ENCODE measurements at places on chromosomes 2 and 18.

DNA sequence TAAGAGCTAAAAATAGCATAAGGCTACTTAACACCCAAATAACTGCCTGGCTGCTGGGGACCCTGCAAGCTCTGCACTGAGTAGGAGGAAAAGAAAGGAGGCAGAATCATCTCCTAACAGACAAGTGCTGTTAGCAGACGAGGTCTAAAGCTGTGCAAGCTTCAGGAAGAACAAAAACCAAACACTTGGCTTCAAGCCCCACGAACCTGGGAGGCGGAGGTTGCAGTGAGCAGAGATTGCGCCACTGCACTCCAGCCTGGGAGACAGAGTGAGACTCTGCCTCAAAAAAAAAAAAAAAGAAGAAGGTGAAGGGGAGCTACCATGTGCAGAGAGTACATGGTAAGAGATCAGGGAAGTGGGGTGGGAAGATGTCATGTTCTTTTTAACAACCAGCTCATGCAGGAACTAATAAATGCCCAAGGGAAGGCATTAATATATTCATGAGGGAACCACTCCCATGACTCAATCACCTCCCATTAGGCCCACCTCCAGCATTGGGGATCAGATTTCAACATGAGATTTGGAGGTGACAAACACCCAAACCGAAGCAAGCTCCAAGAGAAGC, 28.8 kb upstream of the INO80C start:
- H3K4me3 ChIP-seq = no peak overlapping the region
- H3K27me3 ChIP-seq = no peaks in the 10 kb centered on the region
- DNase-seq = no peak
- H3K36me3 ChIP-seq = no peaks in the 10 kb centered on the region
- no peaks in the 10 kb centered on the region for H3K4me1 ChIP-seq

- H3K4me3 ChIP-seq = no peak overlapping the region
- peaks cover 7% of the 10 kb centered on the region for H3K4me1 ChIP-seq
- DNase-seq = no peak
- H3K27ac ChIP-seq = peak overlapping the region; percentile 10
These were observed 6.3 kb upstream of the MCFD2 start for GRCh38 chr2:46921676-46922448.

GRCh38 chr18:8140841-8141501, 468.3 kb upstream of the RAB12 start:
- peak overlapping the region; percentile 56 for H3K27ac ChIP-seq
- peak; percentile 56 for DNase-seq

DNA sequence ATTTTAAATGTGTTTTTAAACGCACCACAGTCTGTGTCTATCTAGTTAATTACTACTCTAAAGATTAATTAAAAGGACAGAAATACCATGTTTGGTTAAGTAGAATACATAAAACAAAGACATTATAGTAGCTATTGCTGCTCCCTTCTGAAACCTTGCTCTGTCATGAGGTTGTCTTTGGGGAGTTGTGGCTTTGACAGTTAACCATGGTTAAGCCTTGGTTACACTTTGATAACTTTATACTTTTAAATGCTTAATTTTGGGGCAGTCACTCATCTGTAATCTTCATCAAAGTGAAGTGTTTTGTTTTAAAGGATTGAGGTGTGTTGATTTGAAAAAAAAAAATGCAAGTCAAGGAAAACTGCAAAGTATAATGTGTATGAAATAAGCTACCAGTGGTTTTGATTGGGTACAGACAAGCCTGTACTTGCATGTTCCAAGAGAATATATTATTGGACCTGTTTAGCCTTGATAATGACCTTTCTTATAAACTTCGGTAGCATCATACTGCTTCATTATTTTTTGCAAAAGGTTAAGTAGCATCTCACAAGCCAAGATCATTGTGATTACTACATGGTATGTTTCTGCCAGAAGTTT, 29.8 kb upstream of the TBR1 start:
- peaks cover 41% of the 10 kb centered on the region for H3K36me3 ChIP-seq
- no peak for DNase-seq
- H3K4me1 ChIP-seq = no peaks in the 10 kb centered on the region
- no peaks in the 10 kb centered on the region for H3K27me3 ChIP-seq
- no peak overlapping the region for H3K4me3 ChIP-seq

DNA sequence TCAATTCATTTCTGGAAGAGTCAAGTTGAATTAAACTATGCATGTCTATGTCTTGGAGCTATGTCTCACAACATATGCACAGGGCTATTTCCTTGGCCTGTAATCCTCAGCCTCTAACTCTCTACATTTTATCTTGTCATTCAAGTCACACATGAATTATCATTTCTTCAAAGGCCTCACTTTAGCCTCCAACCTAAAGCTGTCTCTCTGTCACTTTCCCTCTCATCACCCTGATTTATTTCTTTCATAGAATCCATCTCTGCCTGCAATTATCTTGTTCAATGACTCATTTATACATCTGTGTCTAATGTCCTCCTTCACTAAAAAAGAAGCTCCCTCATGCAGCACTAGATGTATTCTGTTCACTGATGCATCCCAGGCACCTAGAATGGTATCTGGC, 614.2 kb upstream of the REG3G start:
- no peaks in the 10 kb centered on the region for H3K27me3 ChIP-seq
- H3K4me3 ChIP-seq = no peak overlapping the region
- H3K36me3 ChIP-seq = no peaks in the 10 kb centered on the region
- no peak overlapping the region for H3K27ac ChIP-seq

GRCh38 chr2:179049546-179050311, at the start of gene CCDC141:
CCDC141 (minus strand) TSS chr2:179050137; CDS start chr2:179049941, 196 bp downstream.
- no peaks in the 10 kb centered on the region for H3K27me3 ChIP-seq
- H3K27ac ChIP-seq = no peak within 1 kb of the TSS
- DNase-seq = no peak
- H3K36me3 ChIP-seq = no peaks in the 10 kb centered on the region
- H3K4me1 ChIP-seq = no peaks in the 10 kb centered on the region
- no peak within 1 kb of the TSS for H3K4me3 ChIP-seq

DNA sequence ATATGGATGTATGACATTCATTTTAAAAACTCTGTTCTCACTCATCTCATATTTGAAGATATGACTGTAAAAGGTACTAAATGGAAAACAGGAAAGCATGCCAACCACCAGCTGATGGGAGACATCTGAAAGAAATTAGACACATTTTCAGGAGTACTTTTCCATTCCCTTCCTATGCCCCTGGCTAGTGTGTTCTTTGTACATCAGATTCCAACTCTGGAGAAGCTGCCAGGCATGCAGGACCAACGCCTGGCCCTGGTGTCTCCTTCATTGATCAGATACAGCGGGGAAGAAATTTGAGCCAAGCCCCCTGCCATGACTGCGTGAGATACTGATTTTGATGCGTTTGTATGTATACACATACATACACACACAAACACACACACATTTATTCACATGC, 599.0 kb upstream of the SYT4 start:
- H3K27me3 ChIP-seq = no peaks in the 10 kb centered on the region
- DNase-seq = no peak
- no peaks in the 10 kb centered on the region for H3K4me1 ChIP-seq
- H3K27ac ChIP-seq = no peak overlapping the region
- H3K4me3 ChIP-seq = no peak overlapping the region

- no peak overlapping the region for H3K4me3 ChIP-seq
- H3K36me3 ChIP-seq = 0 out of 2 replicates have a peak, but pooled peaks cover 4% of the 10 kb centered on the region
These were observed 151.1 kb downstream of the ZNF407 start for GRCh38 chr18:74748809-74749208.

DNA sequence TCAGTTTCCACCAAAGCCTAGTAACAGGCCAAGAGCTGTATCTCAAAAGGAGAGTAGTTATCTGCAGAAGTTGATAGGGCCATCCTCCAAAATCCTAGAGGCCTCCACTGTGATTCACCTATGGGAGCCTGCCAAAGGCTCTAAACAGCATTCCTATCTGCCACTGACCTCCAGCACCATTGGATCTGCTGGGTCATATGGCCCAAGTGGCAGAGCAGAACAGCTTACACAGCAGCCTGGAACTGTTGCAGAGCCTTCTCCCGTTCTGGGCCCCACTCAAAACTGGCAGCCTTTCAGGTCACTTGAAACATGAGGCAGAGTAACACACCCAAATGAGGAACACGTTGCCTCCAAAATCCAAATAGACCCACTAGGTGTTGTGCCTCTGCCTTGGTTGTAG, 345.2 kb upstream of the RND3 start:
- no peak overlapping the region for H3K27ac ChIP-seq
- no peak for DNase-seq
- no peak overlapping the region for H3K4me3 ChIP-seq
